ENCODE measurements at places on chromosomes 13 and 19.
A peak's percentile ranks its signal among the peaks of the same experiment; 100 is the strongest.

DNA sequence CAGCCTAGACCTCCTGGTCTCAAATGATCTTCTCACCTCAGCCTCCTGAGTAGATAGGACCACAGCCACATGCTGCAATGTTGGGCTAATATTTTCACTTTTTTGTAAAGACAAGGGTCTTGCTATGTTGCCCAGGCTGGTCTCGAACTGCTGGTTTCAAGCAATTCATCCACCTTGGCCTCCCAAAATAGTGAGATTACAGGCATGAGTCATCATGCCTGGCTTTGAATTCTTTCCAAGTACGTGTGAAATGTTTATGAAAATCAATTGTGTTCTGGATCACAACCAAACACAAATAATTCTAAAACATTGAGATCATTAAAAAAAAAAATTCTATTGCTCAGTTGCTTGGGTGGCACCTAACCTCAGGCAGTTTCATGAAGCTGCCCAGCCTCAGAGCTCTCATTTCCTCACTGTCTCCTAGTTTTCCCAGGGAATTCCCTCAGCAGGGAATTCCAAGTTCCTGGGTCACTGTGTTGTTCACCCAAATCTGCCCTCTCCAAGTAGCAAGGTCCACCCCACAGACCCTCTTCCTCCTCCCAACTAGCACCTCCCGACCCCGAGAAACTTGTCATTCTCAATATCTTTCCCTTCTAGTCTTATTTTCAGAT is 44.8 kb downstream of the ING1 start:
- no peak for DNase-seq

GRCh38 chr13:106178816-106179215 is 356.6 kb downstream of the EFNB2 start:
- no peak for DNase-seq

DNA sequence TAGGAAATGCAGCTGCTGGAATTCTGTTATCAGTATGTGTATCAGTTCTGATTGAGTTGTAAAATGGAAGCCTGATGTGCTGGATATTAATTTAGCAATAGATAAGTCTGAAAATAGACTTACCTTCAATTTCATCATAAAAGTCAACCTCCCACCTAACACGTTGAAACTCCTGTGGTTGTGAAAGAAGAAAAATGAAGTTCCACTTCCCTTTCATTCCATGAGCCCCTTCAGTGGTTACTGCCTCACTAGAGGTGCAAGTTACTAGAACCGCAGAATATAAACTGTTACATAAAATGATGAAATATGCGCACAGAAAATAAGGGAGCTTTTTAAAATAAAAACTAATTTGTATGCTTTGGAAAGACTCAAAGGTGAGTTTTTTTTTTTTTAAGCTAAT is 249.2 kb downstream of the SHISA2 start:
- DNase-seq, result no peak

DNA sequence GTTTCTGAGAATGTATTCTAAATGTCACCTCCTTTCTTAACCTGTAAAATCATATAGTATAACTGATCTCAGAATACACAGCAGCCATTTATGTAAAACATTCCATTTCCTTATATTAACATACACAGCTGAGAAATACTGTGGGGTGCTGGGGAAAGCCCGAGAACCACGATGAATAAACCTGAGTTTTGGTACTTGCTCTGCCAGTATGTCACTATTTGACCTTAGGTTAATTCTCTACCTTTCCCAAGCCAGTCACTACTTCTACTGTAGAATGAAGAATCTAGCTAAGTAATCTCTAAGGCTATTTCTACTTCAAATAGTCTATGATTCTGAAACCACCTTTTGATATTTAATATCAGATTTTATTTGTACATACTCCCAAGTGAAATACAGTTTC is 173.7 kb downstream of the TBC1D4 start:
- no peak for DNase-seq

DNA sequence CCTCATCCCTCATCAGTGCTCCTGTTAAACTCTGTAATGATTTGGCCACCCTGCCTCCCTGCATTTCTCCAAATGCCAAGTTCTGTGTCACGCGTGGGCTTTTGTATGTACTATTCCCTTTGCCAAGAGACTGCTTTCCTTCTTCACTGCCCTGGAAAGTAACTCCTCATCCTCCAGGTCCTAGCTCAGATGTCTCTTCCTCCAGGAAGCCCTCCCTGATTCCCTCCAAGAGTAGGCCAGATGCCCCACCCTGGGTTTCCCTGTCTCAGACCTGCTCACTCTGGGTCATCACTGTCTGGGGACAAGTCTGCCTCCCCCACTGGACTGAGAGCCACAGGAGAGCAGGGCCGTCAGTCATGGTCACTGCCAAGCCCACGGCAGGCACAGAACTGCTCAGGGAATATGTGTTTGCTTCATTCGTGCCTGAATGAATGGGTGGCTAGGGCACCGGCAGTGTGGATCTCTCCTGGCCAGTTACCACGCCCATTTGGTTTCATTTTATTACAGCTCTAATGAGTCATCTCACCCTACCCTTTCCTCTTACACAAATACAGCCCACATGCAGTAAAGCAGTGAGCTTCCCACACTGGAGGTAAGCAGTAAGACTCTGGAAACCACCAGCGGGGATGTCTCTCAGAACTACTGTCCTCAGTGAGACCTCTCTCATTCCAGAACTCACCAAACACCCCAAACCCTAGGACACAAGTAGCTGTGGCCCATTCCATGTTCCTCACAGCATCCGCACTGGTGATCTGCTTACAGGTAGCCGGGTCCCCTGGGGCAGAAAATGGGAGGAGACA is 12.1 kb upstream of the GPR4 start:
- peak; percentile 52 for DNase-seq

DNA sequence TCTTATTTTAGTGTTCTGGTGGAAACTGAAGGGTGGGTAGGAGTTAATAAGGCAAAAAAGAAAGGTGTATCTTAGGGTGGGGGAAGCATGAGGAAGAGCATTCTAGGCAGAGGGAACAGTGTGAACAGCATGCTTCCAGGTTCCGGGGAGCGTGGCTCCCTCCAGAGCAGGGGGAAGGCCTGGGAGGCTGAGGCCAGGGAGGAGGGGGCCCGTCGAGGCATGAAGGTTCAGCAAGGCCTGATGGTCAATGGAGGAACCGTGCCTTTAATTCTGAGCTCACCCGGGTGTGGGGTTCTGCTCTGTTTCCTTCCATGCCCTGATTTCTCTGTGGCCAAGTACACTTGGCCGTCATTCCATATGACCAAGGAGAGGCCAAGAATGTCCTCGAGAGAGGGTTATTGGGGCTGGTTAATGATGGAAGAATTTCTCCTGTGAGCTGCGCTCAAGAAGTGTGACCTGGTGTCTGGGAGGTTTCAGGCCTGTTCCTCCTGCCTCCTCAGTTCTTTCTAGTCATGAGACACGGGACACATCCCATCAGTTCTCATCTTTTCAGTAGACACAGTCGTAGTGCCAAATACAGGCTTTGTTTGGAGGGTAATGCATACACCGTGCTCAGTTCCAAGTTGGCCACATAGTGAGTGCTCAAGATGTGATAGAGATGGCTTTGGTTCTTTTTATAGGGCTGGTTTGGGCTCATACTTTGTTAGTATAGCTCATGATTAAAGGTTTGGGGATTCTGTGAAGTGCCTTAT is 73.6 kb downstream of the SIPA1L3 start:
- DNase-seq, result no peak

All from natural killer cell (primary cell).